ENCODE measurements at places on chromosomes 3 and 15.

- peak; percentile 88 for DNase-seq
These were observed 107.4 kb downstream of the ADAMTS17 start for GRCh38 chr15:100234158-100235029.

DNA sequence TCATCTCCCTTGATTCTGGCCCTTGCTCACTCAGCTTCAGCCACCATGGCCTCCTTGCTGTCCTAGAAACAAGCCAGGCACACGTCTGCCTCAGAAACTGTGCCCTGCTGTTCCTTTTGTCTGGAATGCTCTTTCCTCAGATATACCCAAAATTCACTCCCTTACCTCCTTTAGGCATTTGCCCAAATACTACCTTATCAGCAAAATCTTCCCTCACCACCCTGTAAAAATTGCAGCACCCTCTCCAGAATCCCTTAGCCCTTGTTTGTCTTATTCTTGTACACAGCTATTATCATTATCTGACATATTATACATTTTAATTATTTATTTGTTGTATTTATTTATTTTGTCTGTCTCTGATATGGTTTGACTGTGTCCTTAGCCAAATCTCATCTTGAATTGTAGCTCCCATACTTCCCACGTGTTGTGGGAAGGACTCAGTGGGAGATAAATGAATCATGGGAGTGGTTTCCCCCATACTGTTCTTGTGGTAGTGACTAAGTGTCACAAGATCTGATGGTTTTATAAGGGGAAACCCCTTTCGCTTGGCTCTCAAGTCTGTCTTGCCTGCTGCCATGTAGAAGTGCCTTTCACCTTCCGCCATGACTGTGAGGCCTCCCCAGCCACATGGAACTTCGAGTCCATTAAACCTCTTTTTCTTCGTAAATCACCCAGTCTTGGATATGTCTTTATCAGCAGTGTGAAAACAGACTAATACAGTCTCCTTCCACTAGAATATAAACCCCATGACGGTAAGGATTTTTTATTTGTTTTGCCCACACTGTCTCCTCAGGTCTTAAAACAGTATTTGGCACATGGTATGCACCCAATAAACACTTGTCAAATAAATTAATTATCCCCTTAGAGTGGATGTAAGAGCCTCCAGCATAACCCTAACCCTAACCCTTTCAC is 60.0 kb upstream of the STT3B start:
- DNase-seq: no peak

DNA sequence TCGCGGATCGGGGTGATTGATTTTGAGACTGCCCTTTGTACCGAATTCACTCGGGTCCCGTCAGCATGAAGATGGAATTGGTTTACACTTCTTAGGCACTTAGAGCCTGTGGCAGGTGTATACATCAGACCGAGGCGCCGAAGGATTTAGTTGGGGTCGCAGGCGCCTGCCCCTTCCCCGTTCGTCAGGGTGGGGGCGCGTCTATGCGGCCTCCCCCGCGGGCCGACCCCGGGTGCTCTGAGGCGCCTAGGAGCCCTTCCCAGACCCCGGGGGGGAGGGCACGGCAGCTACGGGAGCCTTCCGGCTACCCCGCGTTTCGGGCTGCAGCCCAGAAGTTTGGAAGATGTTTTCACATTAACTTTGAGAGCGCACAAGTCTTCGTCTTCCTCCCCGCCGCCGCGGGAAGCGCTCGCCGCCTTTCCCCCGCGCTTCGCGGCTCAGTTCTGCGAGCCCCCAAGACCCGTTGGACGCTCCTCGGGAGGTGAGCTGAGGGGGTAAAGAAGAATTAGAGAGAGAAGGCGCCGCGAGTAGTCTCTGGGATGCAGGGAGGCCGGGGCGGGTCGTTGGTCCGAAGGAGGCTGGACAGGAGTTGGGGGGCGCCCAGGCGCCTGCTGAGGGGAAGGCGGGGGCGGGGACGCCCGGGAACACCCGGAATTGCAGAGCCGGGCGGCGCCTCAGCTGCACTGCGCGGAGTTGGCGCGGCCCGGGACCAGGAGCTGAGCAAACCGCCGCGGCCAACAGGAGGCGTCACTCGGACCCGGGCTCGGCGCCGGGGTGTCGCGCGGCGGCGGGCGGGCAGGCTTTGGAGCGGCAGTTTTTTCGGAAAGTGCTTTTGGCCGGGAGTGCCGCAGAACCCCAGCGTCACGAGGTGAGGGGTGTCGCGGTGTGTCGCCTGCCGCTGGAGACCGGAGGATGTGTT is 780 bp downstream of the TIPARP start:
- peak; percentile 84 for DNase-seq

GRCh38 chr3:170562080-170562479 is 23.8 kb downstream of the SLC7A14 start:
- no peak for DNase-seq

GRCh38 chr3:160343132-160343531 is 55.9 kb downstream of the IFT80 start:
- no peak for DNase-seq

DNA sequence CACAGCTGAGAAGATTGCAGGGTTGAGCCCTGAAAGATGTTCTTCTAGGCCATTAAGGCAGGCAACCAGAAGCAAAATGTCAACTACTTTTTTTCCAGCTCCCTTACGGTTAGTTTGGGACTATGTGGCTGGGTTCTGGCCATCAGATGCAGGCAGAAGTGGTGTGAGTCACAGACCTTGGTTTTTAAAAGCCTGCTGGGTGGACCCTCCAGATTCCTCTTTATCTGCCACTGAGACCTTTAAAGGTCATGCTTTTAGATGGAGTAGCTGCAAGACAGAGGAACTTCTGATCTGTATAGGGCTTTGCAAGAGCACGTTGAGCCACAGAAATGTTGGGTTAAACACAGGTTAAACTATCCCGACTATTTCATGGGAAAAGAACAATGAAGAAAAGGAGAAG is 102.9 kb downstream of the CHST2 start:
- DNase-seq: no peak

GRCh38 chr3:59334585-59334984 is 284.8 kb upstream of the CFAP20DC start:
- DNase-seq: no peak

DNA sequence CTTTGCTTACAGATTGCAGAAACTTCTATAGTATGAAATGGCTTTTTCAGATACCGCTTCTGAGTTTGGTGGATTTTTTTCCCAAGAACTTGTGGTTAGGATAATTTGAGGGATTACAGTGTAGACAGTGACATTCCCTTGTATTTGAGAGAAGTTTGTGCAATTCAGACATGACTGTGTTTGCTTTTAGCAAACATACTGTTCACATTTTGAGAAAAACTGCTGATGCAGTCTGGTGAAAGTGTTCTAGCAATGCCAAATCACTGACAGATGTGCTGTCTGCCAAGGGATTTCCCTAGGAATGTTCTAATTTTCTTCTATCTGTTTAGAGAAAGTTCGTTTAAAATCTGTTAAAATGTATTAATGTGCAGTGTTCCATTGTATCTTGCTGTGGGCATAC is 652.6 kb downstream of the FHIT start:
- DNase-seq: no peak

GRCh38 chr15:84740691-84741090 is 7.7 kb upstream of the ZNF592 start:
- no peak for DNase-seq

- DNase-seq: no peak
These were observed 22.9 kb downstream of the MBNL1 start for GRCh38 chr3:152291649-152292066.

- DNase-seq: no peak
These were observed 105.4 kb downstream of the TLE3 start for GRCh38 chr15:69992348-69992747.

DNA sequence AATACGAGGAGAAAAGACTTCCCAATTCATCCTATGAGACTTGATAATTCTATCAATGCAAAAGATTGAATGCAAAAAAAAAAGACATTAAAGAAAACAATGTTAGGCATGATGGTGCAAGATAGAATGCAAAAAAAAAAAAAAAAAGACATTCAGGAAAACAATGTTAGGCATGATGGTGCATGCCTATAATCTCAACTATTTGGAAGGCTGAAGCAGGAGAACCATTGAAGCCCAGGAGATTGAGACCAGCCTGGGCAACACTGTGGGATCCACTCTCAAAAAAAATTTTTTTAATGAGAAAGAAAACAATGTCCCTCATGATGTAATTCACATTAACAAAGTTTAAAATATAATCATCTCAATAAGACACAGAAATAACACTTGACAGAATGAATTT is 75.9 kb downstream of the MYO9A start:
- no peak for DNase-seq

GRCh38 chr15:62125773-62126172 is 39.3 kb downstream of the C2CD4B start:
- DNase-seq: no peak

- DNase-seq: no peak
These were observed 34.0 kb upstream of the NPHP3 start for GRCh38 chr3:132756108-132756650.

DNA sequence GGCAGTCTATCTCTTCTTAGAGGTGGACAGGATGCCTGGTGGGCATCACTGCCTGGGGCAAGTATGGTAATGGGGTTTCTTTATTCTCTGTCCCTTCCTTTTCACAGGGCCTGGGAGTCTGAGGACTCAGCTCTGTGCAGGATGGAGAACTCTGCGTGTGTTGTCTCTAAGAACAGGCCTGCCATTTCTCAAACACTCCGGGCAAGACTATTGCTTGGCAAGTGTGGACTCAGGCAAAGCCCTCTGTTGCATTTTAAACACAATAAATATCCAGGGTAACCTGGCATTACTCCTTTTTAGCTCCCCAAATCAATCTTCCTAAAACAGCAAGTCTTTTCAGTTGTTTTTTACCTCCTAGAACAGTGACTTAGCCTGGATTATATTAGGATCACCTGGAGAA is 185.1 kb upstream of the ROPN1 start:
- DNase-seq: no peak

DNA sequence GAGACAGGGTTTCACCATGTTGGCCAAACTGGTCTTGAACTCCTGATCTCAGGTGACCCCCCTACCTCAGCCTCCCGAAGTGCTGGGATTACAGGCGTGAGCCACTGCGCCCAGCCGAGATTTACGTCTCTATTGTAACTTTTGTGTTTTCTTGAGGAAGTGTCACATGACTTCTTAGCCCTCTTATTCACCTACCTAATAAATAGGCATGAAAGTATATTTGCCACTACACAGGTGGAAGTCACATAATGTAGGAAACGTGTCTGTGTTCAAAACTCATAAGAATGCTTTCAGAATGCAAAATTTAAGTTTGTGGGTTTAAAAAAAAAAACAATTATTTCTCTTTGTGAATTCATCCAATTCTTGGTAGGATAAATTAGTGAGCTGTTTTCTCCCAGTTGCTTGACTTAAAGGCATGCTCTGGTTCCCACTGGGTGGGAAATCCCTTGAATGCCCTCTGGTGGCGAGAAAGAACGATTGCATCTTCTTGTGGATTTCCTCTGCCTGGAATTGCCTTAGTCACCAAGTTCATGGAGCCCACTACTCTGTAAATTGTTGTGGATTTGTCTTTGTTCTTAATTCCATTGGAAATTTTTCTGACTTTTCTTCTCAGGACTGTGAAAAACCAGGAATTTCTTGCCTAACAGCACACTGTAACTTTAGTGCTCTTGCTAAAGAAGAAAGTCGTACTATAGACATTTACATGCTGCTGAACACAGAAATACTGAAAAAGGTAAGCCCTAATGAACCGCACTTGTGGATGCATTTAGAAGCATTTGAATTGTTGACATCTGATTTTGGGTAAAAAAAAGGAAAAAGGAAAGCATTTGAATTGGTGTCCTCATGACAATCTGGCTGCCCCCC is 82.2 kb upstream of the CTDSPL start:
- no peak for DNase-seq
